ENCODE measurements at places on chromosomes 4 and X. TPM values are rescaled to one million over a fixed set of nuclear protein-coding genes. Genes with fewer than 3 reads are reported as not detected.

Gene GRIA2
- total RNA-seq, result not detected

Gene SPANXB1
- not detected for total RNA-seq

Gene SUPT20HL2
- not detected for total RNA-seq

Gene TCEAL5
- not detected for total RNA-seq

Gene COL25A1
- total RNA-seq, result 0.10 TPM

Gene MUC7
- total RNA-seq, result not detected

Gene JCHAIN
- 6.9 TPM for total RNA-seq

Gene ODAM
- not detected for total RNA-seq

Gene FBXL5
- 65.7 TPM for total RNA-seq
